GM10248 (cell line): ENCODE measurements at places on chromosomes 2 and 18.

- no peak for DNase-seq
These were observed 180.6 kb upstream of the CCDC68 start for GRCh38 chr18:55139836-55140235.

- no peak for DNase-seq
These were observed 58.8 kb upstream of the HDAC4 start for GRCh38 chr2:239459606-239460005.

DNA sequence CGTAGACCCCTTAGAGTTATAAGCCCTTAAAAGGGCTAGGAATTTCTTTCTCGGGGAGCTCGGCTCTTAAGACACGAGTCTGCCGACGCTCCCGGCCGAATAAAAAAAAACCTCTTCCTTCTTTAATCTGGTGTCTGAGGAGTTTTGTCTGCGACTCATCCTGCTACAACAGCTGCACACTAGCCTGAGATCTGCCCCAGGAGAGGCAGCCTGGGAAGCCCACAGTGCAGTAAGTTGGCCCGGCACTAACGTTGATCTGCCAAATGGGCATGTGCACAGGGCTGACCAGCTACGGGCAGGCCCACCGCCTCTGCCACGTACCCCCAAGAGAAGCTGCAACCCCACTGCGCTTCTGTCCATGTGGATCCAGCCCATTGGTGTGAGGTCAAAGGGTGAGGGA, 8.4 kb upstream of the LIMS2 start:
- no peak for DNase-seq

DNA sequence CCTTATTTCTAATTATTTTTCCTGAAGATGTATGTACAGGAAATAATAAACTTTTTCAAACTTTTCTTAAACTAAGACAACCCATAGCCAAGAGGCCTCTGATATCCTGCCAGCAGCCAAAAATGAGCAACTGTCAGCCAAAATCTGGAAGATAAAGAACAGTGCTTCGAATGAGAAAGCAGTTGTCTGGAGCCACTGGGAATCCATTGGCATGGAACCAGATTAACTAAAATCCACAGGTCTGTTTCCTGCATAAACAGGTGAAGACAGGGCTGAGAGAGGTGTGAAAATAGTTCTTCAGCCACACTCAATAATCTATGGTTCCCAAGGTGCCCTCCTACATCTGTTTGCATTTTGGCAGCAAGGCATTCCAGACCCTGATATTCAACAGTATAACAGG, 1076.7 kb upstream of the PIK3C3 start:
- no peak for DNase-seq

DNA sequence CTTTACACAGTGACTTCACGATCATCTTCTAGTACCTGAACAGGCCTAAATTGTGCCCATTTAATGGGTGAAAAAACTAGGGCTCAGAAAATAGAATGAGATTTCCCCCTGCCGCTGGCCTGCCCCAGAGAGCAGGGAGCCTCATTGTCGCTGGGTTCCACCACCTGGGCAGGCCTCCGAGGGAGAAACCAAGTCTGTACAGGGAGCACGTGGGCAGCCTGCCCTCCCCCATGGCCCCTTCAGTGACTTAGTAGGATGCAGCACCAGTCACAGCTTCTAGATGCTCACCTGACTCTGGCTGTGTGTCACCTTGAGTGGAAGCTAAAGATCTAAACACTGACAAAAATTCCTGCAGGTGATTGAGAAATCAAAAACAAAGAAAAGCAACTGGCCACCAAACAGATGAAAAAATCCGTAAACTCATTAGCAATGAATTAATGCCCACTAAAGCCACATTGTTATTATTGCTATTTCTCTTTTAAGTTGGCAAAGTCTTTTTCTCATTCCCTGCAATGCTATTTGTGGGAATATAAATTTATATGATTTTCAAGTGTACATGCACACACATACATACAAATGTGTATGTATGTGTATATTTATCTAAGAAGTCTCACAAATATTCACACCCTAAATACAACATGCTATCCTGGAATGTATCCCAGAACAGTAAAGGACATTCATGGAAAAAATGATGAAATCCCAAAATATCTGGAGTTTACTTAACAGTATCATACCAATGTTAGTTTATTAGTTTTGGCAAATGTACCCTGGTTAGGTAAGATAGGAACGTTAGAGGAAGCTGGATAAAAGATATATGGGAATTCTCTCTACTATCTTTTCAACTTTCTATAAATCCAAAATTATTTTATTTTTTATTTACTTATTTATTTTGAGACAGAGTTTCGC, 18.7 kb upstream of the ASPRV1 start:
- DNase-seq: no peak

DNA sequence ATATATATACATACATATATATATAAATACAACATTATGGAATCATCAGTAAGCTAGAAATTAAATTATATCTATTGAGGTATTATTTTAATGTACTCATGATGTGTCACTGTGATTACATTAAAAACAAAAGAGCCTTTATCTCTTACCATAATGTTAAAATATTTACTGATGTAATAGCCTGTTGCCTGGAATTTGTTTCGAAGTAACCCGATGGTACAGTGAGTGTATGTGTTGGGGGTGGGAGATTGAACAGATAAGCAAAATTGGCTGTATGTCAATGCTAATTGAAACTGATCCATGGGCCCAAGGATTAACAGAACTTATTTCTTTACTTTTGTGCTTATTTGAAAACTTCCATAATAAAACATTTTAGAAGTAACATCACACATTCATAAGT, 1473.2 kb downstream of the LRP1B start:
- DNase-seq: no peak

DNA sequence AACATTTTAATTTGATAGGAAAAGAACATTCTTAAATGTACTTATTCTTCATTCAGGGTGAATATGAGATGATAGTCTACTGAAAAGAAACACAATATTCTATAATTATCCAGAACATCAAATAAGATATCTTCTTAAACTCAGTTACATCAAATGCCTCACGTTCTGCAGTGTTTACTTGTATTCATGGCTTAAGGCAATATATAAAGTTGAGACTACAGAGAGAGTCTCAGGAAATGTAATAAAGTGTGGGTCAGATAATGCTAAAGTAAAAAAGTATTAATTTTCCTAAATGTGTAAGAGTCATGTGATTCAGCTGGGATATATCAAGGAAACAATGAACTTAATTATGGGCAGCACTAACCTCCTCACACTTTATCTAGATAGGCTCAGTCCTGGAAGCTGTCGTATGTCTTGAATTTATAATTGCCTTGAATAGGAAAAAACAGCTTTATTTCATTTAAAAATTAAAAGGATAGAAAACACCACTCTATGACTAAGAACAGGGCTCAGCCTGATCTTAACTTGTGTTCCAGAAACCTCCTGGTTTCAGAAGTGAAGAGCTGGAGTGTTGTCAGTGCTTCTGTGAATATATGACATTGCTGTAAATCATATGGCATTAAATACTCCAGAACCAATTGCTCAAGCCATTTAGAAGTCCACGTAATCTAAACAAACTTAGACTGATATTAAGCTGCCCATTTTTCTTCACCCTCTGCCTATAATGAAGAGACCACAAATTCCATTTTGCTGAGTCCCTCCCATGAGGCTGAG, 240.2 kb downstream of the FSIP2 start:
- no peak for DNase-seq

- no peak for DNase-seq
These were observed 267.2 kb downstream of the ZEB2 start for GRCh38 chr2:144252694-144253093.

DNA sequence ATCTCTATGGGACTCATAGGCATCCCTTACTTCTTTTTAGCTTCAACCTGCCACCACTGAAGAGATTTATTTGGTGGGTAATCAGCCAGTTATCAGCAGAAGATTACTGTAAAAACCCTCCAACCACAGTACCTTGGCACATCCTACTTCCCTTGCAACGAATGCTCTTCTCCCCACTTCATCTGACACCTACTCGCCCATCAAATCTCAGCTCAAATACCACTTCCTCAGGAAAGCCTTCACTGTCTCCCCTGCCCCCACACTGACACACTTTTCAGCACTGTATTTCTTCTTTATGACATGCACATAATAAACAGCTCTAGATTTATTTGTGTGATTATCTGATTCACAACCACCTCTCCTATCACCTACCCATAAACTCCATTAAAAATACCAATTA, 3.1 kb downstream of the KDSR start:
- DNase-seq: no peak

DNA sequence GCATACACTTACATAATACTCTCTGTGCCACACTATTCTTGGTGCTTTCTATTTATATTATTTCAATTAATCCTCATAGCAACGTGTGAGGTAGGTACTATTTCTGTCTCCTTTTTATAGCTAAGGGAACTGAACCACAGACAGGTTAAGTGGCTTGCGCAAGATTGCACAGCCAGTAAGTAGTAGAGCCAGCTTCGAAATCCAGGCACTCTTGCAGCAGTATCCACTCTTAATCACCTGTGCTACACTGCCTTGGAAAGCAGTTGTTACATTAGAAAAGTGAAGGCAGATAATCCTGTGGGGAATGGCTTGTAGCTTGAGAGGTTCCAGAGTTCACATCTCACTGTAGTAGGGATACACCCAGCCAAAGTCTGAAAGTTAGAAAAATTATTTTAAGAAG, 198.3 kb downstream of the LDLRAD4 start:
- no peak for DNase-seq

DNA sequence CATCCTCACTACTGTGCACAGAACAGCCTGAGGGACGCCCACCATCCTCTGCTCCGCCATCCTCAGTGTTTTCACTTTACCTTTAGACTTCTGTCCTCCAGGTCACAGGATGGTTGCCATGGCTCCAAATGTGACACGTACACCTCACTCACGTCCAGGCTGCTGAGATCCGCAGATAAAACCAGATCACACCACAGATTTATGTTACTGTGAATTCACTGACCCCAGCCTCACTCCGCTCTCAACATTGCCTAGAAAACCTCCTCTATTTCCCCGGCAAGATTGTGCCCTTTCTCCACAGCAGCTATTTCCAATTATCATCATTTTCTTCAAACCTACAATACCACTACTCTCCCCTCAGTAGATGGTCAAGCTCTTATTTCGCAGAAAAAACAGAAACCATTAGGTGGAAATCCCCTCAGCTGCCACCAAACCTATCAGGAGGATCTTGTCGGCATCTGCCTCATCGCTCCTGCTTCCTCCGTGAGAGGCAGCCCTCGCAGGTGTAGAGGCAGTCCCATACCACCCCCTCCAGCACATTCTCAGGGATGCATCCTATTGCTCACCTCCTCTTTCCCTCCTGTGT, 49.8 kb upstream of the SLC1A4 start:
- DNase-seq: peak; percentile 76

DNA sequence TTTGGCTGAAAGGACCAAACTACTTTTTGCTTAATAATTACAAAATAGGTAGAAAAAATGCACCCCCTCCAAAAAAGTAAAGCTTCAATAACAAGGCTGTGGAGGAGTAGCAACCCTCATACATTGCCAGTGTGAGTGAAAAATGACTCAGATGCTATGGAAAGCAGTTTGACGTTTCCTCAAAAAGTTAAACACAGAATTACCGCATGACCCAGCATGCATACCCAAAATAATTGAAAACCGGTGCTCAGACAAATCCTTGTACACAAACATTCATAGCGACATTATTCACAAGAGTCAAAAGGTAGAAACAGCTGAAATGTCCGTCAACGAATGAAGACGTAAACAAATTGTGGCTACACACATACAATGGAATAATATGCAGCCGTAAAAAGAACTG, 38.8 kb upstream of the DAPL1 start:
- no peak for DNase-seq

DNA sequence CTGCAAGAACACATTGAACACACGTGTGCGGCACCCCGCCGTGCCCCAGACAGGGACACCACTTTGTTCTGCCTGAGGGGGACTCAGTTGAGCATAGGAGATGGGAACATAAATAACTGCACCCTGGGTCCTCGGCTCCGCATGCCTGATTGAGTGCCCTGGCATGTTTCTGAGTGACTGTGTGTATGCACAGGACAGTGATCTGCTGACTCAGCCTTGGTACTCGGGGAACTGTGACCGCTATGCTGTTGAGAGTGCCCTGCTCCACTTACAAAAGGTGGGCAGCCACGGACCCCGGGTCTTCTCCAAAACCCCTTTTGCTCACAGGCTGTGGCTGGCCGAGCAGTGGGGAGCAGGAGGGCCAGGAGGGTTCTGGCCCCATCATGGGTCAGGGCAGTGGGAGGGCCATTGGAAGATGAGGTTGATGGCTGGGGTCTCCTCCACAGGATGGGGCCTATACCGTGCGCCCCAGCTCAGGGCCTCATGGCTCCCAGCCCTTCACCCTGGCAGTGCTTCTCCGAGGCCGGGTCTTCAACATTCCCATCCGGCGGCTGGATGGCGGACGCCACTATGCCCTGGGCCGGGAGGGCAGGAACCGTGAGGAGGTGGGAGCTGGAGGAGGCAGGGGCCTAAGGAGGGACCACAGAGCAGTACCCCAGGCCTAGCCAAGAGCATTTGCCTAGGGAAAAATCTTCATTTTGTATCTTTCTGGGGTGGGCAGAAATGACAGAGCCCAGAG, 16.9 kb downstream of the SH2D6 start:
- DNase-seq: no peak

GRCh38 chr18:78238404-78239089, 741.1 kb upstream of the SALL3 start:
- no peak for DNase-seq

GRCh38 chr2:43233218-43234212, 7.1 kb upstream of the ZFP36L2 start:
- no peak for DNase-seq

- peak; percentile 12 for DNase-seq
These were observed 80.0 kb downstream of the EXOC6B start for GRCh38 chr2:72745679-72746368.

GRCh38 chr2:84880645-84881521, at the start of gene TRABD2A:
TRABD2A (minus strand) TSS chr2:84881084; CDS start chr2:84881039, 45 bp downstream.
- peak; percentile 40 for DNase-seq

DNA sequence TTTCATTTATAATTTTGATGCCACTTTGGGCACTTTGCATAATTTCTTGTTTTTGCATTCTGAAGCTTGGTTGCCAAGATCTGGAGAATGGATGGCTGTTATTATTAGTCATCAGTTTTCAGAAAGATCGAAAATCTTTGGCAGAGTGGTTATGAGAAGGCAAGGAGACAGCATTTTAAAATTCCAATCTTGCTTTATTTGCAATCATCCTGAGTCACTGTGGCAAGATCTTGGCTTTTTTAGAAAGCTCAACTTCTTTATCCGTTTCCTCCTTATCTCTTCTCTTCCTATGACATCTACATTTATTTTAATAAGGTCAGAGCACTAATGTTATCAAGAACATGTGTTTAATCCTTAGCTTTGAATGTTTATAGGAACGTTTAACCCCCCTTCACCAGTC, 31.1 kb upstream of the EIF2AK3 start:
- DNase-seq: no peak

DNA sequence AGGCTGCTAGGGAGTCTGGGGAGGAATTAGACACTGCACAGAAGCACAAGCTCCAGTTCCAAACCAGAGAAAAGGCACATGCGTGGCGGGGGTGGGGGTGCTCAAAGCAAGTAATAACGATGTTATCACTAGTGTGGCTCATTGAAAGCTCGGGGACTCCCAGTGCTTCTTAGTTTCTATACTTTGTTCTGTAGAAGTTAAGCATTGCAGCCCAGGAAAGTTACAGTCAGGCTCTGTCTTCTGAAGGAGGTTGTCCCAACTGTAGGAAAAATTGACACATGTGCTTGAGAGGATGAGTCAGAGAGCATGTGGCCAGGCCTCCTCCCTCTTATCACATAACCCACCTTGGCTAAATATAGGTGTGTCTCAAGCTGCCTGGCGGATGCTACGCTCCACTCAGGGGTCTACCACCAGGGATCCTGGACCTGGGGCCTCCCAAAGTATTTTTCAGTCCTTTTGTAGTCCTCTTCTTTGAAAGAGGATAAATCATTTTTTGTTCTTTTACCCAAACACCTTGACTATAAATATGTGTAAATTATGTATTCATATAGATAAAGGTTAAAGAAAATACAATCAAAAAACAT, 3.8 kb downstream of the GALNT5 start:
- peak; percentile 19 for DNase-seq
